Progenitor cell of endocrine pancreas (in vitro differentiated cells): ENCODE measurements at places on chromosomes 2 and 18. TPM values are rescaled to one million over a fixed set of nuclear protein-coding genes. Genes with fewer than 3 reads are reported as not detected.

Gene C2orf80
- not detected in 2 replicates for total RNA-seq

DNA sequence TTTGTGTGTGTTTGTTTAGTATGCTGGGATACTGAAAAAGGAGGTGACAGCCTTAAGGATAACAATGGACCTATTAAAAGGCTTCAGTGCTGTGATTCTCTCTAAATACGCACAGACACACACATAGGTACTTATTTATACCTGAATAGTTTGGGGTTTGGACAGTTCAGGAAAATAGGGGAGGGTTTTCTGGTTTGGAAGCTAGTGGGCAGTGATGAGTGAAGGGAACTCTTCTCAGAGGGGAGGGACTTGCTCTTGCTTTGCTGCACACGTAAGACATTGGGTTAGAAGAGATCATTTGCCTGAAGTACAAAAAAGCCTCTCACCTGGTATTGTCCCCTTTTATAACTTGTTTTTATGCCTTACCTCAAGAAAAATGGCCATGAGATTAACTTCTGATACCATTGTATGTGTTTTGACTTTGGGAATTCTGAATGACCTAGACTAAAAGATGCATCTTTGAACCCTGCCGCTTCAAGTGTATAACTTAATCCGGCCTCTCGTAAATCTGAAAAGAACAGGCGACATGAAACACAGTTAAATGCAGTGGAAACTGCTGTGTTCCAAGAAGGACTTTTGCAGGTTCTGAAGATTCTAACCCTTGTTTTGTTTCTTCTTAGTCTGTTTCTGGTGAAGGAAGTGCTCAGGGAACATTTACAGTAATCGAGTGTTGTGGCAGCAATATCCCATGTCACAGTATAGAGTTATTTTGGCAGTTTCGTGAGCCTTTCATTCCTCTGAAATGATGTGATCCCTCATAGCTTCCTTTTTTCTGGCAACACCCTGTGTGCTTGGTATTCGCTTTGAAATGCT lies 2.5 kb downstream of the CRIM1 start:
- DNase-seq, result no peak

DNA sequence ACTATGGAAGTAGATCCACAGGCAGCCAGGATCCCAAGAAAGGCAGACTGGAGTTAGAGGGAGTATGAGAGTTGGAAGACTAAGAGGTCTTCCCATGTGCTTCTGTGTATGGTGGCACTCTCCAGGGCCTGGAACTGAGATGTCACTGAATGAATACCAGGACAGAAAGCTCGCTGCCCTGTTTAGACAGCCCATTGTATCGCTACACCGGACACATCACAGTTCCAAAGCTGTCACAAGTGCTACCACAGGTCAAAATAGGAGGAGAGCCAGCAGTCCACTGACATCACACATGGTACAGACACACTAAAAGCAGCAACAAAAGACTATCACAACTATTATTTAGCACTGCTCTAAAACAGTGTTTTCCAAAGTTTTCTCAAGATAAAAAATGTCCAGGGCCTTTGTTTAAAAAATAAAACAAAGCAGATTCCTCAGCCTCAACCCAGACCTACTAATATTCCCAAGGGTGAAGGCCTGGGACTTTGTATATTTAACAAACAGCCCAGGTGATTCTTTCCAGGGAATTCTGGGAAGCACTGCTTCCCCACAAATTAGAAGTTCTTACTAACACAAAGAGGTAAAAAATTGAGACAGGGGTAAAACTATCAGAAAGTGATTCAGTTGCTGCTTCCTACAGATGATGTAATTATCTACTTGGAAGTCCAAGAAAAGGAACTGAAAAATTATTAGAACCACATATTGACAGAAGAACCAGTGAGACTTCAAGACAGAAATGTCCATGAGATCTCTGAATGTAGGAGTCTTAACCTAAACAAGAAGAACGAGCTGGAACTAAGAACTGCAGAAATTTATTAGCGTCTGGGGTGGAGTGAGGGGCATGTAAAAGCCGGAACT lies 116.0 kb downstream of the DTNB start:
- DNase-seq, result no peak

- no peak for DNase-seq
Observed at GRCh38 chr2:202169832-202170424, 68.5 kb downstream of the SUMO1 start.

DNA sequence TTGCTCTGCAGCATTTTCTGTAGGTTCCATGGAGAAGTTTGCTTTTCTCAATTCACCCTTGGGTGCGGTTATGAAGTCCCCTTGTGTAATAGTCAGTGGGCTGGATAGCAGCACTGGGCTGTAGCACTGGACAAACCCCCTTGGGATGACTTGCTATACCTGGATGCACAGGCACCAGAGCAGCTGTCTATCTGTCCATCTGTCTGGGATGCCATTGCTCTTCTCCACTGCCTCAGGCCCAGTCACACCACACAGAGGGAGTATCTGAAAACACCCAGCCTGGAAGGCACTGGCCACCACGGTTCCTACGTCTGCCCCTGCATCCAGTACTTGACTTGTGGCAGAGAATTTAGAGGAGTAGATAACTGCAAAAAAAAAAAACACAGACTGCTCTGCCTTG lies 254.5 kb downstream of the TFCP2L1 start:
- no peak for DNase-seq

Gene RMND5A
- 49.6 and 49.9 TPM in 2 replicates for total RNA-seq

Gene SERPINB12
- not detected in 2 replicates for total RNA-seq

- no peak for DNase-seq
Observed at GRCh38 chr2:240432430-240432819, 3.0 kb upstream of the GPC1 start.

DNA sequence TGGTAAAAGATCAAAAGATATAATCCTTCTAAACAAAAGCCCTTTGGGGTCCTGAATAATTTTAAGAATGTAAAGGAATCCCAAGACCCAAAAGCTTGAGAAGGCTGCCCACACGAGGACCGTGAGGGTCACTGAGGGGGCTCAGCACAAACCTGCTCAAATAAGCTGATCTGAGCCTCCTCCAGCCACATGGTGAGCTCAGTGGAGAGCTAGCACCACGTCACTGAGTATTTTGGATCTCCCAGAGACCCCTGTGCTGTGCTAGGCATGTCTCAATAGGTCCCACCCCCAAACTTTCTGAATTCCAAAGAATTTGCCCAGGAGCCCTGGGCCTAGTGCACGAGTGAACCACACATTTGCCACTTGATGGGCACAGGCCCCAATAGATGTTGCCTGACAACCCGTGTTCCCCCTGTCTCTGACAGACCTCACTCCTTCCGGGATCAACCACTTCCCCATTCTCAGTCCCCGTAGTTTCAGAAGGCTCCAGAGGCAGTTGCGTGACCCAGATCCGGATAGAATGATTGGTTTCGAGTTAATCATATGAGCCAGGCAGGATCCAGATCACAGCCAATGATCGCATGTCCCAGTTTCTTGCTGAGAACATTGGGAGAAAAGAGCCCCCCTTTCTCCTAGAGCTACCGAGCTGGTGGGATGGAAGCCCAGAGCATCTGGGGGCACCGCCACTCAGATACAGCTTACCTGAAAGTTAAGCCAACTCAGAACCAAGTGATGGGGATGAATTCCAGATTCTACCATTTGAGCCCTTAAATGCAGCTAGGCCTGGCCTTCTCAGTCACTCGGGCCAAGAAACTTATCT lies 203.8 kb downstream of the TNS1 start:
- DNase-seq, result peak; percentile 3

DNA sequence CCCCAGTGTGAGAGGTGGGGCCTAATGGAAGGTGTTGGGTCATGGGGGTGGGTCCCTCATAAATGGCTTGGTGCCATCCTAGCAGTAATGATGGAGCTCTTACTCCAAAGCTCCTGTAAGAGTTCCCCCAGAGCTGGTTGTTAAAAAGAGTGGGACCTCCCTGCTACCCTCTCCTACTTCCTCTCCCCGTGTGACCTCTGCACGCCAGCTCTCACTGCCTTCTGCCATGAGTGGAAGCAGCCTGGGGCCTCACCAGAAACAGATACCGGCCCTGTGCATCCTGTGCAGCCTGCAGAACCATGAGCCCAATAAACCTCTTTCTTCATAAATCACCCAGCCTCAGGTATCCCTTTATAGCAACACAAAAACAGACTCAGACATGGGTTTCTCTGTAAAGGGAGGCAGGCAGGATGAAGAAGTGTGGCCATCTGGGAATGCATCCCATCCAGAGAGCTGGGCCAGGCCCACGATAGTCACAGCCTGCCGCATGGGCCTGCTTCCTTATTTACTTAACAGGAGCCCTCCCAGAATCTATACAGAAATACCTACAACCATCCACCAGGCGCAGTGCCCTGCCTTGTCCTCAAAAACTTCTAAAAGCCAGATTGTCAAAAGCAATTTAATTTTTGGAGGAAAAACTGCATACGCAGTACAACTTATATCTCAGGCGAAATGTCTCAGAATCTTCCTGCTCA lies 7.5 kb downstream of the PRLH start:
- DNase-seq, result no peak

DNA sequence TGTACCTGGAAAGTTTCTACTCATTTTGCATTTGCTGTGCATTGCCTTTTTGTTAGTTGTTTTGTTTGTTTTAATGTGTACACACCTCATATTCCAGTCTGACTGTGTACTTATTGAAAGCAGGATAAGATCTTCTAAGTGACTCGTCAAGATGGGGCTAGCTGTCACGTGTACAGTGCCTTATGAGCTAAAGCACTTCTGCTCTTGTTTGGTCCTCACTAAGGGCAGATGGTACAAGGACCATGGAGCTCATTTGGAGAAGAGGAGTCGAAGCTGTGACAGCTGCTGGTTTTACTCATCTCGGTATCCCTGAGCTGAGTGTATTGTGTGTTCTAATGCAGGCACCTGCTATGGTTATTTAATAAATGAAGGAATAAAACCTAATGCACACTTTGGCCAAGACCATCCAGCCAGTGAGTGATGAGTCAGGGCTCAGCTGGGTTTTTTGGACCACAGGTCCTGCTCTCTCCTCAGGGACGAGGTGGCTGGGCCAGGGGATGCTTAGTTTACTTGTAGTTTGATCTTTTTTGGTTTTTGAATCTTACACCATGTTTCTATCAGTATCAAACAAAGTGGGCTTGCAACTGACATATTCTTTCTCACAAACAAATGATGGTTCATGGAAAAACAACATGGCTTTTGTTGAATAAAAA lies 152.5 kb upstream of the APCDD1 start:
- DNase-seq, result no peak

DNA sequence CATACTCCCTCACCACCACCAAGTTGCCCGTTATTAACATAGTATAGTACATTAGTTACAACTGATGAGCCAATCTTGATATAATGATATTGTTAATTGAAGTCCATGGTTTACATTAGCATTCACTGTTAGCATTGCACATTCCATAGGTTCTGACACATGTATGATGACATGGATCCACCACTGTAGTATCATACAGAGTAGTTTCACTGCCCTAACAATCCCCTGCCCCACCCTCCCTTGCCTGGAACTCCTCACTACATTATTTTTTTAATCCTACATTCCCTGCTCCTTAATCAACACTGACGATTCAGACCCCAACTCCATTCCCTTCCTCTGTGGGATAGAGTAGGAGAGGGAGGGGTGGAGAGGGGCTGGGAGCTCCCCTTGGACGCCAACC lies 20.2 kb upstream of the ST3GAL5 start:
- no peak for DNase-seq

DNA sequence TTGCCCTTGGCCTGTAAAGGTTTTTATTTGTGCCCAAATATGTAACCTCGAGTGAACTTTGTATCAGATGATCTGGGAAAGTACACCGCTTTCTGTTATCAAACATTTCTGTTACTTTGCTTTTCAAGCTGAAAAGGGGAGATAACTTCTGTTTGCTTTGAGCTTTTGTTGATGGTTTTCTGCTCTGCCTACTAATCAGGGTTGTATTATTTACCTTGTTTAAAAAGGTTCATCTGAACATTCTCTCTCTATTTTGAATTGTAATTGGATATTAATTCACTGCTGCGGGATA lies 79.4 kb downstream of the XRCC5 start:
- no peak for DNase-seq

DNA sequence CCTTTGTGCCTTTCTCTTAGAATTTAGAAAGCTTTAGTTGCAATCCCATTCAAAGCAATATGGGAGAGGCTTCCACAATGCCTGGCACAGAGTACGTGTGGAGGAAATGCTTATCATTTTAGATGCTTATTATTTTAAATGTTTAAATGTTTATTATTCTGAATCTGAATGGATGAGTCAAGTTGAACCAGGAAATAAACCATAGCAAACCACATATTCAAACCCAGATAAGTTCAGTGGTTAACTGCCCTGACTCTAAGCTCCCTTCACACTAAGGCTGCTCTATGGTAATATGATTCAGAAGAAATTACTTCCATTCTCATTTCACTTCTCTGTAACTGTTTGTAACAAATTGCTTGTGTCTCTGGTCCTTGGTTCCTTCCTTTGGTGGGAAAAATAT lies 5.2 kb upstream of the PPP4R1 start:
- no peak for DNase-seq

DNA sequence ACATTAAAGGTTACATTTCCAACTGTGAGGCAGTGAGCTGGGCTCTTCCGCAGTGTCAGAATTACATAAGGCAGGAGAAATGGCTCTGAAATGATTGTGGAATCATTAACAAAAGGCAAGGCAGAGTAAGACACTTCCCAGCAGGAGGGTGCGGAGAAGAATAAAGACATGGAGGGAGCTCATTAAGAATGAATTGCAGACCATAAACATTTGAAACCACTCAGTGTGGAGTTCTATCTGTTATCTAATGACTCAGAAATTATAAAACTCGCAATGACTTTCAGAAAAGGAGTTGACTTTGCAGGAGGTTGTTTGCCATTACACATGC lies 77.0 kb downstream of the SMIM21 start:
- no peak for DNase-seq

Gene SLC11A1
- 0.33 and 0.34 TPM in 2 replicates for total RNA-seq
